D341Med (cell line): ENCODE measurements at places on chromosomes 7 and 10.

- DNase-seq: no peak
Measured at GRCh38 chr10:132328106-132328505, 3.9 kb upstream of the LRRC27 start.

- DNase-seq: no peak
Measured at GRCh38 chr10:60513281-60513680, 123.6 kb upstream of the ANK3 start.

DNA sequence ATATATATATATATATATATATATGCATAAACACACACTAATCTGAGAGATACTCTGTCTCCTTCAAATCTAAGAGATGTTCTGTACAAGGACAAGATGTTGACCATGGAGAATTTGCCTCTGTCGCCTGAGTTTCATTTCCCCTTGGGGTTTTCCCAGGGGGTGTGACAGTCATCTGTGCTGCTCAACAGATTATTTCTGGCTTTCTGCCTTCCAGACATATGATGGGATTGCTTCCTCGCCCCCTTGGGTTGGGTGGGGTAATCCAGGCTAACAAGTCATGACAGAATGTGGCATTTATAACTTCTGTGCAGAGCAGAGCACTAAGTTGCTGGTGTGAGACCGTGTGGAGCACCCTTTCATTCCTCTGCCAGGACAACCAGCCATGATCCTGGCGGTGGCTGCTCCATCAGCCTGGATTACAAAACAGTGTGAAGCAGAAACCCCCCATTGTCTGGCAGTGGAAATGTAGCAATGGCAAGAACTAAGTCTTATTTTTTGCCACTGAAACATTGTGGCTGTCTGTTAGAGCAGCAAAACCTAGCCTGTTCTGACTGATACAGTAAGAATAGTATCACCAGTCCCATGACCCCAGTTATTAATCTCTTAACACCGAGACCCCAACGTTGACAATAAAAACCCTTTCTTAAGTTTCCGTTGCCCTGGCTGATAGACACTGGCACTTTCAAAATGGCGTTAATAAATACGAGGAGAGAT lies 13.7 kb upstream of the USP6NL start:
- no peak for DNase-seq

DNA sequence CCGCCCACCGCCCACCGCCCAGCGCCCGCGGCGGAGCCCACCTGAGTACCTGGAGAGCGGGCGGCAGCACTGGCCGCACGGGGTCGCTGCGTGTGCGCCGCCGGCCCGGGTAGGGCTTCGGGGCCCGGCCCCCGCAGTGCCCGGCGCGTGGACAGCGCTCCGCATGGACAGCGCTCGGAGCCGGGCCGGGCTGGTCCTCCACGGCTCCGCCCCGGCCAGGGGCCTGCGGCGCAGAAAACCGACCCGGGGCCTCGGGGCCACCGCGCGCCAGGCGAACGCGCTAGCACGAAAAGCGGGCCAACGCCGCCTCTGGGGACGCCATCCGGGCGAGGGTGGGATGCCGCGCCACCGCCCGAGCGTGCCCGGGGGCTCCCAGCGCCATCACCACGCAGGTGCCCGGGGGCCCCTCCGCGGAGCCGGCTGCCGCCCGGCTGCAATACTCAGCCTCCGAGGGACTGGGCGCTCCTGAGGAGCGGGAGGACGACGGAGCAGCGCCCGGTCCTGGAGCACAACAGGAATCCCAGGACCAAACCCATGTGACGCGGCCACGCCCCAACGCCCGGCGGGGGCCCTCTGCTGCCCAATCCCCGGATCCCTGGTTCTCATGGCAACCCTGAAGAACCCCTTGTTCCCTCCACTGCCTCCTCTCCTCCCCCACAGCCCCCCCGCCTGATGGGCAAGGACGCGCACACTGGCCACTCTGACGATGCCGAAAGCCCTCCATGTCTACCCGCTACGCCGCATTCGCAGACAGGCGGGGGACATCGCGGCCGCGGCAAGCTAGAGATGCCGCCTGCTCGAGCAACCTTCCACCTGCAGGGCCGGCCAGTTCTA lies at the start of gene GRB10:
TSS of gene GRB10 (minus strand) at position 522 of the 834 bp plus-strand sequence. CDS start 50,574 bp downstream, outside the sequence.
- peak; percentile 77 for DNase-seq

DNA sequence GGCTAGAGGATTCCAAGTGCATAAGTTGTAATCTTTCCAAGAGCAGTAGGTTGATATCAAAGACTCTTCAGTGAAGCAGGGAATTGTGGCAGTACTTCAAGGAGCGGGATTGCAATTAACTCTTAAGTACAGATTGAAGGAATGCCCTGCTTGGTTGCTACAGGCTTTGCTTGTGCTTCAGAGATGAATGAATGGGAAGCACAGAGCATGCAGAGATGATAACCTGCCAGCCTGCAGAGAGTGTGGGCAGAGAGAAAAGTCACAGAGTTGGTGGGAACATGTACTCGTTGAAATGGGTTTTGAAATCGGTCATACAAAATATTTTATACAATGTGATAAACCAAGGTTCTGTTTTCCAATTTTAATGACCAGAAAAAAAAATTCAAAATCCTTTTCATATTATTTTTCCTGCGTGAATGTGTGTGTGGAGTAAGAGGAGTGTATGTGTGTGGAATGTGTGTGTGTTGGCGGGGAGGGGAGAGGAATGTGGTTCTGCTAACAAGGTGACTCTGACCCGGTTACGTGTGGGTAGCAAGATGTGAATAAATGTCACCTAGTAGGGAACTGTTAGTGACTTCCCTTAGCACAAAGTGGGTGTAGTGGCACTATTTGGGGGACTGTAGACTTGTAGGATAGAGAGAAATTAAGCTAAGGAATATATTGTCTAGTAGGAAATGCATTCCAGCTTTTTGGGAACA lies 697.8 kb downstream of the GATA3 start:
- DNase-seq: no peak

DNA sequence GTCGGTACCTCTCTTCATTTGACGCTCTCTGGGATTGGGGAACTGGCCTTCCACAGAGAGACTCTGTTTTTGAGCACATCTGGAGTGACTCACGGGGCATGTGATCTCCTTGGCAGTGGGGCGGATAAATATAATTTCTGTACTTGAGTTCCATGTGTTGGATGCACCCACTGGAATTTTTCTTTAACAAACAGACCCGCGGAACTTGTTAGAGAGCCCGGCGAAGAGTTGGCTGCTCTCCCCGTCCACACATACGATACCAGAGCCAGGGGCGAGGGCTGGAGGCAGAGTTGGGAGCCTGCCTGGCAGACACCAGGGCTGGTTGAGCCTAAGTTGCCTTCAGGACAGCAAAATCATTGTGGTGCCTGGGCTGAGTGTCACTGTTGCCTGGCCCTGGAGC lies at the start of gene FAM180A:
TSS of gene FAM180A (minus strand) at position 44 of the 400 bp plus-strand sequence. CDS start 233 bp downstream, outside the sequence.
- DNase-seq: no peak

DNA sequence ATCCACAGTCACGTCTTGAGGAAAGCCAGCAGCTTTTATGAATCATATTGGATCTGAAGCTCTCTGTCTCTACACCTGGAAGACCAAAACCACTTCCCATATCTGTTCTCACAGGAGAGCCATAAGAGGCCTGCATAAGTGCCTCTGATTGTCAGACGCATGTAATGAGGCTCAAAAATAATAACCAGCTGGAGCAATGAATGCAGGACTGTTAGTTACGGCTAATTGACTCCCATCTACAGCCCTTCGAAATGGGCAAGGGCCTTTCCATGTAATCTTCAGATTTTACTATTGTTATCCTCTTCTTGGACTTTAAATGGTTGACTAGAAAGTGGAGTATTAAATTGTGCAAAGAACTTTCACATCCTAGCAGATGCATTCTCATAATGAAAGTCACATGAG lies 4.4 kb upstream of the SEMA3C start:
- DNase-seq: no peak

DNA sequence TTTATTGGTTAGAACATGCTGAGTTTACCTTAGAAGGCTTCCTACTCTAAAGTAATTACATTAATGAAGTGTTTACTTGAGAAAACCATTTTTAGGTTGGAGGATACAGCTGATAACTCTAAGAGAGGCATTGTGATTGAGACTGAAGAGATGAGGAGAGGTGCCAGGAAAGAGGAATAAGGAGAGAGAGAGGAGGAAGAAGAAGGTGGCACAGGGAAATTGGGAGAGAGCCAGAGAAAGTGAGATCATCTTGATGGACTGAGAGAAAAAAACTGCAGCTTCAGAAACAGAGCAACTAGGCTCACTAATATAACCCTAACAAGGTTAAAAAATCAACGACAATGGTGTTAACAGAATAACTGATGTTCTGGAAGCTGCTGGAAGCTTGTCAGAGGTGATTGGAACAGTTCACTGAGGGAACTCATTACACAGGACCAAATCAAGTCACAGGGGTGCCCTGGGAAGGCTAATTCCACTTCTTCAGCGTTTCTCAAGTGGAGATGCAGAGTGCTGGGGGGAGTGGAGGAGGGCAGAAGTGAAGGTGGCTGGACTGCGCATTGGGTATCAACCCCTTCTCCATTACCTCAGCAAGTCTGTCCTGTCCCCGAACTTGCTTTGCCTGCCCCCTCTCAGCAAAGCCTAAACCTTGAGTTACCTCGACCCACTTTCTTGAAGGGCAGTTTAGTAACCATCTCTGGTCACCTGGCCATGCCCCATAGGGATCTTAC lies 6.9 kb upstream of the SORBS1 start:
- DNase-seq: no peak

- DNase-seq: no peak
Measured at GRCh38 chr7:155220903-155221302, 76.8 kb upstream of the INSIG1 start.

DNA sequence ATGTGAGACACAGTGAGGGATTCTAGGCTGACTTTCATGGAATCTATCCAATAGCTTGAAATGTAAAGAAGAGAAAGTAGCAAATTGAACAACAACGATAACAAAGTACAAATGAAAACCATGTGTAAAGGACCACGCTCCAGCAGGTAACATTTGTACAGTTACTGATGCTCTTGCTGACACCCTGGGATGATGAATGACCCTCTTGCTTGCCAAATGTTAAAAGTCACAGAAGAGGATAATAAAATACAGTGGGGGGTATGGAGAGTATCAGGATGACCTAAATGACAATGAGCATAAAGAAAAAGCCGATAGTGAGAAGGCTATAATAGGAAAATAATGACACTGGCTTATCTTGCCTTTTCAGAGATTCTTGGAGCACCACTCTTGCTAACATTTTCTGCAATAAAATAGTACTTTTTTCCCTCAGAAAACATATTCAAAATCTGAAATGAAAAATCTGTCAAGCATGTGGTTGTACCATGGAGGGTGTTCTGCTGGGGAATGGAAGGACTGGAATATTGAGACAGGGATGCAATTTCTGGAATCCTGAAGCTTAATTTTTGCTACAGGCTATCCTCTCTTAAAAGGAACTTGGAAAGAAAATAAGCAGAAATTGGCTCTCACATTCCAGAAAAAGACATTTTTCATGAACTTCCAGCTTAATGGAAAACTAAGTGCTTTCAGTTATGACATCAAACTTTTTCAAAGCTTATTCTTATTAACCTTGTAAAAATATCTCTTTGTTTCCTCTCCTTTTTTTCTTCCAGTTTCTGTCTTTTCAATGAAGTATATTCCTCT lies 303.2 kb upstream of the GHITM start:
- DNase-seq: no peak

DNA sequence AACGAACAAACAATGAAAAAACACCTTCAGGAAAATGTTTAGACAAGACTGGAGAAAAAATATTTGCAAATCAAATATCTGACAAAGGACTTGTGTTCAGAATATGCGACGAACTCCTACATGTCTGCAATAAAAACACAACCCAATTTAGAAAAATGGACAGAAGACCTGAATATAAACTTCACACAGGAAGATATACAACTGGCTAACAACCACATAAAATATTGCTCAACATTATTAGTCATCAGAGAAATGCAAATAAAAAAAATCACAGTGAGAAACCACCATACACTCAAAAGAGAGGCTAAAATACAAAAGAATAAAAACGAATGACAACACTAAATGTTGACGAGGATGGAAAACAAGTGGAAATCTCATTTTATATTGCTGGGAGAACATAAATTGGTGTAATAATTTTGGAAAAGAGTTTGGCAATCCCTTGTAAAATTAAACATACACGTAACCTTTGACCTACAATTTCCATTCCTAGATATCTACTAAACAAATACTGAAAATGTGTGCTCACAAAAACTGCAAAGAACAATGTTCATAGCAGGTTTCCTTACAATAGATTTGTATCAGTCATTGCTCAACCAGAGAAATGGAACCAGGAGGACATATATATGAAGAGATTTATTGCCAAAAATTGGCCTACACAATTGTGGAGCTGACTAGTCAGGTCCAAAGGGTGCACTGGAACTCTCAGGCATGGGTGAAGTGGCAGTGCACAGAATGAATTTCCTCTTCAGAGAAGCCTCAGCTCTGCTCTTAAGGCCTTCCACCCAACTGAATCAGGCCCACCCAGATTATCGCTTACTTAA lies 82.9 kb upstream of the OGDHL start:
- no peak for DNase-seq

GRCh38 chr7:26619348-26619984 lies 244.9 kb downstream of the SKAP2 start:
- DNase-seq: no peak

DNA sequence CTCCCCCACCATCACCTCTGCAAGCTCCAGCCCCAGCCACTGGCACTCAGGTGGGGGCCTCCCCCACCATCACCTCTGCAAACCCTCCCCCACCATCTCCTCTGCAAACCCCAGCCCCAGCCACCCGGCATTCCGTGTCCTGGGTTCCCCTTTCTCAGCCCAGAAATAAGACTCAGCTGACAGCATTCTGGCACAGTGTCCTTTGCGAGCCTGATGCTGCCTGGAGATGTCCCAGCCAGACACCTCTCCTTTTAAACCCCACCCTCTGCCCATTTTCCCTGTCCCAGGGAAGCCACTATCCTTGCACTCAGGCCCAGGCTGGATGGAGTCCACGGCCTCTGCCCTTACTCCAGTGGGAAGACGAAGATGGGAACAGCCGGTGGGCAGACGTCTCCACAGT lies 49.8 kb downstream of the ELFN1 start:
- DNase-seq: no peak

- peak; percentile 15 for DNase-seq
Measured at GRCh38 chr7:45687721-45688120, 113.6 kb downstream of the ADCY1 start.

DNA sequence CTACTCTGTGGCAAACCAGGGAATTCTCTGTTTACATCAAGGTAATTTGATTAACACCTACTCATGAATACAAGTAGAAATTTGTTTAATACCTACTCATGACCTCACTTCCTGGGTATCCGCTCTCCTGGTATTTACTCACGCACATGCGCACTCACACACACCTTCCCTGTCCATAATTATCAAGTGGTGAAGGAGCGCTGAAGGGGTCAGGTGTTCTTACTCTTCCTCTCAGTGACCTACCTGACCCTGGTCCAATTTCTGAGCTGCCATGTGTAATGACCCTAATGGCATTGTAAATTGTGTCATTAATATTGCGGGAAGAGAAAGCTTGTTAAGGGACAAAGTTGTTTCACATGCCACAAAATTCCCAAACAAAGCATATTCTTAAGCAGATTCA lies 41.3 kb upstream of the TRIL start:
- no peak for DNase-seq

GRCh38 chr7:105721571-105722104 lies 140.3 kb upstream of the EFCAB10 start:
- DNase-seq: no peak
